K562 (cell line): ENCODE measurements at places on chromosomes 1 and 21. TPM values are rescaled to one million over a fixed set of nuclear protein-coding genes. Genes with fewer than 3 reads are reported as not detected.

The CELA3A gene
- 5.4 and 5.7 TPM in 2 replicates for total RNA-seq

The FAM163A gene
- not detected in 2 replicates for total RNA-seq

The FCAMR gene
- not detected in 2 replicates for total RNA-seq

The GBP4 gene
- total RNA-seq: 0.11 and 0.24 TPM in 2 replicates

The ADORA3 gene
- total RNA-seq: not detected in 2 replicates

The ESRRG gene
- total RNA-seq: not detected in 2 replicates

The ATAD3C gene
- total RNA-seq: 0.18 and 0.60 TPM in 2 replicates

The FAM151A gene
- total RNA-seq: not detected in 2 replicates

DNA sequence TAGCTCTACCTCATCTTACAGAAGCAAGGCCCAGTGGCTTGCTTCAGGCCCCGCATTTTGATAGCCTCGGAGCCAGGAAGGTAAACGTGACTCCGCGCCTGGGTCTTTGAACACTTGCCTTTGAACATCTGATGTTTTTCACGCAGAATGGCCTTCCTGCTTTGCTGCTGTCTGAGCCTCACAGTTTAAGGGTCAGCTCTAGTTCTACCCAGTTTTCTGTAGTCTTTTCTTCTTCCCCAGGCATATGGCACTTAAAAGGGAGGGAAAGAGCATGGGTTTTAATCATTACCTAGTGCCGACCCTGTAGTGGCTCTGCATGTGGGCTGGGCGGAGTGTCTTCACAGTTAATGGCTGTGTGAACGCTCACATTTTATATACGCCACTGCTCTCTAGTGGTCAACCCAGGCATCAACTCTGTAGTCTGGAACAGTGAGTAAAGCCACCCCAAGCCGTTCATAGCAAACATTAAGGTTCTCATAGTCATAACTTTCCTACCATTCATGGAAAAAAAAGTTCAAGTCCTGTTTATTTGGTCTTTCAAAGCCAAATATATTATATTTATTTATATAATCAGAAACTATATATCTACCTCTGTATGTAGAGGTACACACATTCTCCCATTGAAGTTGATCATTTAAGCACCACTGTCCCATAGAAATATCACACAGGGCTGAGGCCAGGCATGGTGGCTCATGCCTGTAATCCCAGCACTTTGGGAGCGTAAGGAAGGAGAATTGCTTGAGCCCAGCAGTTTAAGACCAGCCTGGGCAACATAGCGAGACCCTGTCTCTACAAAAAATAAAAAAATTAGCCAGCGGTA is 78.1 kb downstream of the IER5 start:
- no peak overlapping the region for H3K4me3 ChIP-seq
- H3K27ac ChIP-seq: no peak overlapping the region; the same call in 2 of the 3 replicates
- H3K4me1 ChIP-seq: no peaks in the 10 kb centered on the region; the same call in 1 of the 2 replicates

GRCh38 chr21:28751176-28751575 is 241.5 kb downstream of the LTN1 start:
- no peak overlapping the region for H3K4me3 ChIP-seq
- no peaks in the 10 kb centered on the region for H3K4me1 ChIP-seq
- no peaks in the 10 kb centered on the region for H3K36me3 ChIP-seq
- H3K27me3 ChIP-seq: no peaks in the 10 kb centered on the region

GRCh38 chr21:27564684-27565301 is 597.9 kb upstream of the ADAMTS5 start:
- no peak overlapping the region for H3K4me3 ChIP-seq
- no peak overlapping the region for H3K27ac ChIP-seq
- H3K4me1 ChIP-seq: no peaks in the 10 kb centered on the region
- DNase-seq: no peak
- H3K36me3 ChIP-seq: no peaks in the 10 kb centered on the region

DNA sequence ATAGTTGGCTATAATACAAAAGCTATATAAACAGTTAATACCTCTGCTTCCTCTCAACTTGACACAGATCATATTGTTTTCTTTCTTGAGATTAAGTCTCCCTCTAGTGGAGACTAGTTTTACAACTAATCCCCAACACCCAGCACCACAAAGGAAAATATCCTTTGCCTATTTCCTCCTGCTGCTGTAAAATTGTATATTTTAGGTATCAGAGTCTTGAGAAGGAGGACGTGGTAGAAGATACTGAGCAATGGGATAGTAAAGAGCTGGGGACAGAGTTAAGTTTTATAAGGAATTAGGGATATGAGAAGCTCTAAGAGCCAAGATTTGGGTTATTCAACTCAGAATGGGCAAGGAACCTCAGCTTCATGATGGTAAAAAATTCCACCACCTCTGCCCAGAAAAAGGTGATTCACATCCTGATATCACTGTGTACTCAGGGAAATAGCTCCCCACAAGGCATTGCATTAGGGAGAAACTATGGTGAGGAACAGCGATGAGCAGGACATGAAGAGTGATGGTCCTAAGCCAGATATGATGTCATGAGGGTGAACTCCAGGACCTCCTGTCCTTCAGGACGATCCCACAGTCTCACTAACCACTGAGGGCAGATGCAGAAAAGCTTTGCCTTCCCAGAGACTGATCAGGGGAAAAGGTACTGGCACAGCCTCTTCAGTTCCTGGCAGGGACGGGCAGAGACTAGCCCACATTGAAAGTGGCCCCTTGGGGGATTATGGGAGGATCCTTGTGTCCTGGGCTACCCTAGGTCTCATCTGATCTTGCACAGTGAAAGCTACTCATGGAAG is 14.7 kb upstream of the CFAP126 start:
- peak; percentile 70 for DNase-seq
- no peak overlapping the region for H3K27ac ChIP-seq
- no peaks in the 10 kb centered on the region for H3K36me3 ChIP-seq
- H3K27me3 ChIP-seq: no peaks in the 10 kb centered on the region

DNA sequence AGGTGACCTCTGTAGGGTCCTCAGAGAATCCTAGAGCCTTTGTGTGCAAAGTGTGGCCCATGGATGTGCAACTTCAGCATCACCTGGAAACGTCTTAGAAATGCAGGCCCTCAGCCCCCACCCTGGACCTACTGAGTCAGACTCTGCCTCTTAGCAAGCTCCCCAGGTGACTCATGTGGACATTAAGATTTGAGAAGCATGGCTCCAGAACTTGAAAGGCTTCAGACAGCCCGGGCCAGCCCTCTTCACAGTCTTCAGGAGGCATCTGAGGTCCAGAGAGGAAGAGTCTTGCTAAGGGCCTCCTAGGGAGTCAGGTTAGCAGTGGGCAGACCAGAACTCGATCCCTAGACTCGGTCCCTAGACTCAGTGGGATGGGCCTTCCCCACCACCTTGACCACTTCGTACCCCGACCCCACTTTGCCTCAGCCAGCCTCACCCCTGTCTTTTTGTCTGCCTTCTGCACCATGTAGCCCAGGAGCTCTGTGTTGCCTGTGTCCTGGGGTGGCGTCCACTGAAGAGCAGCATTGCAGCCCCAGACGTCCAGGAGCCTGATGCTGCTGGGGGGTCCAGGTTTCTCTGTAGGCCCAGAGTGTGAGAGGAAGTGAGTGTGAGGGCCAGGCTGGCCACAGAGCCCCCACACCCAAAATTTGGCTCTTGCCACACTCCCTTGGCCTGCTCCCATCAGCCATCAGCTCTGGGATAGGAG is 4.8 kb downstream of the MYBPH start:
- H3K36me3 ChIP-seq: no peaks in the 10 kb centered on the region
- no peaks in the 10 kb centered on the region for H3K4me1 ChIP-seq
- H3K27ac ChIP-seq: no peak overlapping the region

GRCh38 chr21:28250946-28251345 is 741.7 kb downstream of the LTN1 start:
- H3K4me1 ChIP-seq: no peaks in the 10 kb centered on the region
- no peak overlapping the region for H3K4me3 ChIP-seq

DNA sequence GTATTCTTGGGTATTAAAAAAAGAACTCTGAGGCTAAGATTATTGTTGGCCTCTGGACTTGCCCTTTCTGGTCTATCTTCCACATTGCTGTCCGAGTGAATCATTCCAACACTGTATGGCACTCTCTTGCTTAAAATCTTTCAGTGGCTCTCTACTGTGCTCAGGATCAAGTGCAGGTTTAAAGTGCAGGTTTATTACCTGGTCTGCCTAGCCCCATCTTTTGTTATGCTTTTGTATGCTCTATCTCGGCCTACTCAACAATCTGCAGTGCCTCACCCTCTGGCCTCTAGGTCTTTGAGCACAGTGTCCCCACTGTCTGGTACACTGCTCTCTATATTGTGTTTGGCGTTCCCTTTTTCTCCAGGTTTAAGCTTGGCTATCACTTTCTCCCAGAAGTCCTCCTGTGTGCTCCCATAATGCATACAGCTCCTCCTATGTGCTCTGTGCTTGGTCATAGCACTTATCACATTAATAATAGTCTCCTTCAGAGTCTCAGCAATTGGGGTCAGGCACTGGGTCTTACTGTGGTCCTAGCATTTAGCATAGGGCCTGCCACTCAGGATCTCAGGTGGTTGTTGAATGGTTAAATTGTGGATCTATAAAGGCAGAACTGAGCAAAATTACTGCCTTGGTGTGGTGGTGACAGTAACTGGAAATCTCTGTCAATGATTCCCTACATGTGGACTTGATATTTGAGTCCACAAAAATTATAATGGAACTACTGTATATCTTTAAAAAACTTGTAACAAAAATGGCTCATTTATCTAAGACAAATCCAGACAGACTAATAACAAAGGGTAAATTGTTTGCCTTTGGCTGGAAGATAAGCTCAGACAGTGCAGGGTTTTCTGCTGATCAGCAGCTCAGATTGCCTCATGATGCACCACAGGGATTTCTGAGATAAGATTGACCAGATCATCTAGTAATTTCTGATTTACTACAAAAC is 10.6 kb upstream of the LDLRAD1 start:
- H3K36me3 ChIP-seq: peaks cover 23% of the 10 kb centered on the region; the same call in 2 of the 3 replicates
- H3K4me1 ChIP-seq: no peaks in the 10 kb centered on the region
- H3K4me3 ChIP-seq: no peak overlapping the region
- no peak overlapping the region for H3K27ac ChIP-seq
- H3K27me3 ChIP-seq: no peaks in the 10 kb centered on the region
- no peak for DNase-seq

GRCh38 chr1:6785728-6786505 is 663 bp downstream of the CAMTA1 start:
- H3K27me3 ChIP-seq: no peaks in the 10 kb centered on the region
- H3K36me3 ChIP-seq: 0 out of 3 replicates have a peak, but pooled peaks cover 4% of the 10 kb centered on the region
- peak overlapping the region; percentile 37; the same call in 2 of the 3 replicates for H3K27ac ChIP-seq
- peaks cover 23% of the 10 kb centered on the region for H3K4me1 ChIP-seq
- H3K4me3 ChIP-seq: peak overlapping the region; percentile 71
